ENCODE measurements at places on chromosomes 7 and 10. TPM values are rescaled to one million over a fixed set of nuclear protein-coding genes. Genes with fewer than 3 reads are reported as not detected.

PGAM1 gene
- 362 TPM for total RNA-seq

PTPRE gene
- 3.4 TPM for total RNA-seq

MCM10 gene
- 14.5 TPM for total RNA-seq

CFTR gene
- 34.2 TPM for total RNA-seq

DNA sequence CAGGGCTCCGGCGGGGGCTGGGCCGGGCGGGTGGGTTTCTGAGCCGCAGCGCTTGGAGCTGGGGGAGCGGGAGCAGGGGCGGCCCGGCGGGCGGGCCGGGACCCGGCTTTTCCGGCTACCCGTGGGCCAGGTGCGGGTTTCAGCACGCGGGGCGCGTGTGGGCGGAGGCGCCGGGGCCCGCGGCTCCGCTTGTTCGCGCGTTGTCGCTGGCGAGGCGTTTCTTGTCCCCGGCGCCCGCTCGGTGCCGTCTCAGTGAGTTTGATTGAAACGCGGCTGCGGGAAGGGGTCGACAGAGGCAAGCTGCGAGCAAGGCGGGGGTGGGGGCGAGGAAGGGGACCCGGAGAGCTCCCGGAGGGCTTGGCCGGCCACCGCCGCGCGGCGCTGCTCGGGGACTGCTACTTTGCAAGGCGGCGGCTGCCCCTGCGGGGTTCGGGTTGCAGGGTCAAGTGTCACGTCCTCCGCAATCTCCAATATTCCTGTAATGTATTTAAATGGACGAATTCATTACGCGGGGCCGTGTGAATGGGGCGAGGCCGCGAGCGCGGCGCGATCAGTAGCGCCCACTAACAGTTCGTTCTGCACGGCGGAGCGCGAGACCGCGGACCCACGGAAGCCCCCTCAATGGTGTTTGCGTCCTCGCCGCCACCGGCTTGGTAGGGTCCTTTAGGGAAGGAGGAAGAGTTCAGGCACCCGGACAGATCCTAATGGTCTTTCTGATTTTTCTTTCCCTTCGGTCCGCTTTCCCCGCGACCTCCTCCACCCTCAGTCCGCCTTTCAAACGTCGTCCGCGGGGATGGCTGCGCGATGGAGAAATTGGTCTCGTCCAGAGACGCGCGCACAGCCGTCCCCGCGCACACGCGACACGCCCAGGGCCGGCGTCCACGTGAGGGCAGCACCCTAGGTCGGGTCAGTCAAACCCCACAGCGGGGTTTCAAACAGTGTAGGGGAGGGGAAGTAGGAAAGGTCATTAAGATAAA lies 76.9 kb downstream of the INSIG1 start:
- DNase-seq = no peak

DNA sequence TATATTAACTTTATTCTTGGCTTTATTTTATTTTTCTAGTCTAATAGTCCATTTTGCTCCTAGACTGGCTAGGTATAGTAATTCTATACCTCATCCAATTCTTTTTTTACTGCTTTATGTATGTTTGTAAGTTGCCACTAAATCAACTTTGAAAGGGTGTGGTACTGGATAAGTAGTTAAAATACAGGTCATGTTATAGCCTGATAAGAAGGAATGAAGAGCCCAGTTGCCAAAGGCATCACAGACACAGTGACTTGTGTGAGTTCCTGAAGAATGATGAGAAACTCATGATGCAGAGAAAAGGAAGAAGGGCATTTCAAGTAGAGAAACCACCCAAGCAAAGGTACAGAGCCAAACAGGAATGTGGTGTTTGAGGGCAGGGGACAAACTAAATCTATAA lies 27.3 kb downstream of the NAPEPLD start:
- DNase-seq = no peak

DNA sequence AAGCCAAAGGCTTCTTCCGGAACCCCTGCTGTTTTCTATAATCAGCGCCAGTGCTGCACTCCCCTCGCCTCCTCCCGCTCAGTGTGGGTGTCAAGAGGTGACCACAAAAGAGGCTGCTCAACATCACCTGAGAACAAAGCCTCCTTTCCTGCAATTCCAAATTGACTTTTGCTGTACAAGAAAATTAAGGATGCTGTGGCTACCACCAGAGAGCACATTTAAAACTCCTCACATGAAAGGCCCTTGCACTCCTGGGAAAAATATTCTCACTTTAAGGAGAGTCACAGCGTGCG lies 96.4 kb downstream of the HIPK2 start:
- DNase-seq = no peak

GRCh38 chr10:95841661-95842498 lies 65.9 kb upstream of the CC2D2B start:
- peak; percentile 88 for DNase-seq

DNA sequence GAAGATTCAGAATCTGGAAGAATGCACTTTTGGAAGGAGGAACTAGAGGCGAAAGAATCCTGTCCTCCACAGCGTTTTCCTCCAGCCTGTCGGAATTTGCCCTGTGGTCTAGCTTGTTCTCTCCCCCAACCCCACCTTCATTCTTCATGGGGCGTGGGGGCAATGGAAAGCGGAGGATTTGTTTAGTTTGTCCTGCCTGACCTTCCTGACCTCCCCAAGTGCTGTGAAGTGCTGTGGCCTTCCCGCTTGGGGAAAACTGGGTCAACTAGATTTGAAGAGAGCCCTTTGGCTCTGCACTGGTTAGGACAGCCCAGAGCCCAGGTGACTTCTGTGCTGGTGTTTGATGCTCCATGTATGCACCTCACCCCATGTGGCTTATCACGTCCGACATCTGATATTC lies 49.1 kb downstream of the GATA3 start:
- no peak for DNase-seq

- DNase-seq = no peak
These were observed 3.3 kb upstream of the ZNF736 start for GRCh38 chr7:64310426-64310825.

DNA sequence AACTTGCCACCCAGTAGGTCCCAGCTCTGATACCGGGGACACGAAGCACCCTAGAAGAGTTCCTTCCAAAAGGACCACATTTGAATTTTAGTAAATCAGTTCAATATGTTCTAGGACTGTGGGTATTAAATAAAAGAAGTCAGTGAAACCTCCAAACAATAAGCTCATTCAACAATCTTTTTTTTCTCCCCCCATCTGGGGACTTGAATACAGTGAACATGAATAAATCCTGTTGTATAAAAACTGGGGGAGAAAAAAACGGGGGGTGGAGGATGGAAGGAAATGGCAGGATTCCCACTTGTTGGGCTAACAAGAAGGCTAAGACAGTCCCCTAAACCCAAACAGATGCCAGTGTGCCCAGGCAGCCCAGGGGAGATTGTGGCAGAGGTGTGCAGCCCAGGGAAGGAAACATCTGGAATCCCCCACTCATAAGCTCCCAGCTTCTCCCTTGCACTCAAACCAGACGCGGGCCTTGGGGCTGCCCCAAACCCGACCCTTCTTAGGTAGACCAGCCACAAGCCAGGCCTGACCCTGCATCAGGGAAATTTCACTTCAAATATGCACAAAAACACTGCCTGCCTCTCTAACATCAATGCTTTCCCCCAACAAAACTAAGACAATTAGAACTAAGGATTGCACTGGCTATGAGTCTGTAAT lies 8.8 kb downstream of the AFAP1L2 start:
- DNase-seq = no peak

GRCh38 chr10:99395750-99396445 lies 34.5 kb downstream of the GOT1 start:
- DNase-seq = peak; percentile 73

DNA sequence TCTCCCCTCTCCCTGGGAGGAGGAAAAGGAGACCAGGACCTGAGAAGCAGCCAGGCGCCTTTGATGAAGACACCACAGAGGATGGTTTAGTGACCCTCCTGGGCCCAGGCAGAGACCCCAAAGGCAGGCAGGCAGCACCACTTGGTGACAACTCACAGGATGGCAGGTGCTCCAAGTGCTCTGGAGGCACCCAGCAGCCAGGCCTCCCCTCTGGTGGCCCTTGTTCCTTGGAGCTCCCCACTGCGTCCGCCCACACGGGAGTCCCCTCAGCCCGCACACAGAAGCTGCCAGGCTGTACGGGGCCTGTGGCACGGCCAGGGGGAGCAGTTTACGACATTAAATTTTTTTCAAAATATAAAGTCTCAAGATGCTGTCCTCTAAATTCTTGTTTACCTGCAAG lies 607.1 kb upstream of the FOXK1 start:
- DNase-seq = no peak

DNA sequence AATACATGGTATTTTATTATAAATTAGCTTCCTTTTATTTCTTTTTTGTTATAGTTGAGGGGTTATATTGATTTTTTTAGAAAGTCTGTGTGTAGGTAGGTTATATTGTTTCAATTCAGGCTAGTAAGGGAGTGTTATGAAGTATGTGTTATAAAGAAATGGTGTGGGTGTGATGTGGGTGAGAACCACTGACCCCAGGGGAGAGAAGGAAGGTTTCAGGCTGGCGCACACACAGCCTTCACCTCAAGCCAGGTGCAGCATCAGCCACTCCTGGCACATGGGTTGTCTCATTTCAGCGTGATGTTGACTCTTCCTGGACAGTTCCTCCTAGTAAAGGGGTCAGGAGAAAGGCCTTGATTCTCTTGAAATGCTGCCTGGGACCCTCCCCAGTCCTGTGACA lies 291.3 kb downstream of the POU6F2 start:
- no peak for DNase-seq

GRCh38 chr7:716222-716621 lies 10.3 kb upstream of the DNAAF5 start:
- no peak for DNase-seq

- DNase-seq = no peak
These were observed 482.6 kb downstream of the INHBA start for GRCh38 chr7:41220266-41220665.

GRCh38 chr7:129780257-129780973 lies 168.9 kb downstream of the NRF1 start:
- DNase-seq = peak; percentile 94

- DNase-seq = no peak
These were observed 53.9 kb downstream of the ARHGAP22 start for GRCh38 chr10:48550977-48551376.

GRCh38 chr7:70598976-70599375 lies 533.0 kb upstream of the GALNT17 start:
- DNase-seq = peak; percentile 97

DNA sequence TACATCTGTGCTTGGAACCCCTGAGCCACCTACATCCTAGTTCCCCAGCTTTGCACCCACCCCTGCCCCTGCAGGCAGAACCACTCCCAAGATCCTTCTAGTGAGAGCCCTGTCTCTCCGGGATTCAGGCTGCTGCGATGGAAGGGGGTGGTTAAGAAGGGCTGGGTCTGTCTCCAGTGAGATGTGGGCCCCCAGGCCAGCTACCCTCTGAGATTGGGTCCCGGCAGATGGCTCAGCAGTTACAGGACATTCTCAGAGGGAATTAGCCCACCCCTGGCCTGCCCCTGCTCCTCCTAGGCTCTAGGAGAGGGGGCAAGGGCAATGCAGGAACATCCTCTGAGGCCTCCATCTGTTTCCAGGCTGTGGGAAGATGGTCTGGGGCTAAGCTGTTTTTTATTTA lies 27.7 kb downstream of the SLC29A3 start:
- DNase-seq = no peak

DNA sequence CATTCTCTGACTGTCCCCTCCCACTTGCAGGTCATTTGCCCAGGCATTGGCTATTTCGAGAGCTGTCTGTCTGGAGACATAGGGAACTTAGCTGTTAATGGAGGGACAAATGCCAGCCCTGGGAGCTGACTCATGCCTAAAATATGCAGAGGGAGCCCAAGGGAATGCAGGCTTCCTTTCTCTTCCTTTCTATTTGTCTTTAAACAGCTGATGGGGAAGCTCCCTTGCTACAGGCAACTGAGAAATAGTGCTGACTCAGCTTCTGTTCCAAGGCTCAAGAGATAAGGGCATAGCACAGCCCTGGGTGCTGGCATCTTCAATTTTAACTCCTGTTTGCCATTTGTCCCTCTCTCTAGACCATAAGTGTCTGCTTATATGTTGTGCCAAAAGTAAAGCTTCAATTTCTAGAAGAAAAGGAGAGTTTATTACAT lies 82.7 kb upstream of the C1GALT1 start:
- DNase-seq = peak; percentile 96
